Hair follicle dermal papilla cell (primary cell): ENCODE measurements at places on chromosomes 2 and 18. TPM values are rescaled to one million over a fixed set of nuclear protein-coding genes. Genes with fewer than 3 reads are reported as not detected.

Gene RPIA
- total RNA-seq: 6.2 and 8.8 TPM in 2 replicates

Gene ERBB4
- under 0.01 and 0.24 TPM in 2 replicates for total RNA-seq

Gene CDH20
- 0.12 and 0.16 TPM in 2 replicates for total RNA-seq

Gene SRD5A2
- 2.9 and 11.4 TPM in 2 replicates for total RNA-seq

Gene PDCD1
- total RNA-seq: not detected in 2 replicates

Gene TBR1
- under 0.01 TPM in 1 of 2 replicates, not detected in the other for total RNA-seq

Gene DUSP11
- 35.8 and 41.7 TPM in 2 replicates for total RNA-seq
